Lung (tissue), 17 donors: ENCODE measurements at places on chromosomes 1 and 21.

DNA sequence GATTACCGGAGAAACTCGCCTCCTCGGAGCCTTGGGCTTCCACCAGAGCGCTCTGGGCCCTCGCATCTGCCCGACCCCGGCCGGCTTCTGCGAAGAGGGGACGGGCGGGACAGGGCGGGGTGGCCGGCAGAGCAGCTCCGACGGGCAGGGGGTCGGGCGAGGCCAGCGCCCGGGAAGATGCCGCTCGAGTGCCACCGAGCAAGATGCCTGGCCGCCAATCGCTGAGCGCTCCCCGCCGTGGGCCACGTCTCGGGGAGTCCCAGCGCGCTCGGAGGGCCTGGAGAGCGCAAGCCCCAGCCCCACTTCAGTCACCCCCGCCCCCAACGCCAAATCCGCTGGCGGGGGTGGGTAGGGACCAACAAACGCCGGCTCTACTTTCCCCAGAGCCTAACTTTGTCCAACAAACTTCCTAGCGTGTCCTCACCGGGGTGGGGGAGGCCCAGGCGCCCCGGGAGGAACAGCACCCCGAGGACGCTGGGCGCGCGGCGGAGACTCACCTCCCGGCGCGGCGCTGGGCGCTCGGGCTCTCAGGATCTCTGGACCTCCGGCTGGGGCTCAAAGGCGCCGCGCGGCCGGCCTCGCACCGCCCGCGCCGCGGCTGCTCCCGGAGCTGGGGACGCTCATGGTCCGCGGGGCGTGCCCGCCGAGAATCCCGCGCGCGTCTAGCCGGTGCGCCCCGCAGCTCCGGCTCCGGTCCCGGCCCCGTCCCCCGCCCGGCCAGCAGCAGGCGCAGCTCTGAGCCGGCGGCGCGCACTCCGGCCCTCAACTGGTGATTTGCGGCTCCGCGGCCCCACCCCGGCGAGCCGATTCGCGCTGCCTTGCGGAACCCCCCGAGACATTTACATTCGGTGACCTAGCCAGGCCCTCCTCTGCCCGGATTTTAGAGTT, at the start of gene BCAR3:
BCAR3 (minus strand) TSS at position 737 of the 888 bp plus-strand sequence. CDS start 6,907 bp downstream, outside the sequence.
- DNase-seq: peak; percentile 70

GRCh38 chr1:109730666-109731065, 10.2 kb downstream of the GSTM3 start:
- DNase-seq: no peak

GRCh38 chr1:25064465-25065240, 134.6 kb upstream of the RUNX3 start:
- no peak for DNase-seq

DNA sequence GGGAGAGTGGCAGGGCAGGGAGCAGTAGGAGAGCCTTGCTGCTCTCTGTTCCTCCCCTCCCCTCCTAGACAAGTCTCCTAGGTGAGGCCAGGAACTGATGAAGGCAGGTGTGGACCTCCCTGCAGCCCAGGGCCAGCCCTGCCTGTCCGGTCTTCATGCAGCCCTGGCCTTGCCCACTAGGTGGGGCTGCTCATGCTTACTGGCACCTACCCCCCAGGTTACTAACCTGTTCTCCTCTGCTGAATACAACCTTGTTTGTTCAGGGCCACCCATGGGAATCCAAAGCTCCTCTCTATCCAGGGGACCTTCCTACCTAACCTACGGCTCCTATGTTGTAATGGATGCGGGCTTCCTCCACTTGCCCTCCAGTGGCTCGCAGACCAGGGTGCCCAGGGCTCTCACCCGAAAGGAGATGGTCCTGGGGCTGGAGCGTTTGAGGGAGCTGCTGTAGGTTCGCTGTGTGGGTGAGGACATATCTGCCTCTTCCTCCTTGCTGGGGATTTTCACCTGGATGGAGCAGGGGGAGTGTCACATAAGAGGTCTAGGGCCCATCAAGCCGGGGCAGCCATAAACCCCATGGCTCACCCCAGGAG, 7.9 kb upstream of the TNNT2 start:
- DNase-seq: no peak

DNA sequence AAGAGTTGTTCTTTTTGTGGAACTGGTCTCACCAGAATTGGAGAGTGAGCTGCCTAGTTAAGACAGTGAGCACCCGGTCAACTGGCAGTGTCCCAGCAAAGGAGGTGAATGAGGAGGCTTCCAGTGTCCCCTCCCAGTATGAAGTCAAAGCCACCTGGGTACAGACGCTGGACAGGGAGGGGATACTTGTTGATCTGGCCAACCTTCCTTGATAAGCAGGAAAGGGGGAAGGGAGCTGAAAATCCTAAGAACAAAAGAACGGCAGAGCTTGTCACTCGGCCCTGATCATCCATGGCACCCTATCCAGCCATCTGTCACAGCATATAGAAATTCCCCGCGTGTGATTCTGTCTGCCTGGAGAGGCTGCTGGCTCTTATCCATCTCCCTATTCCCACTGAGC, 91.5 kb downstream of the SSBP3 start:
- no peak for DNase-seq

GRCh38 chr1:1371746-1372711, 3.0 kb downstream of the AURKAIP1 start:
- peak; percentile 47 for DNase-seq

DNA sequence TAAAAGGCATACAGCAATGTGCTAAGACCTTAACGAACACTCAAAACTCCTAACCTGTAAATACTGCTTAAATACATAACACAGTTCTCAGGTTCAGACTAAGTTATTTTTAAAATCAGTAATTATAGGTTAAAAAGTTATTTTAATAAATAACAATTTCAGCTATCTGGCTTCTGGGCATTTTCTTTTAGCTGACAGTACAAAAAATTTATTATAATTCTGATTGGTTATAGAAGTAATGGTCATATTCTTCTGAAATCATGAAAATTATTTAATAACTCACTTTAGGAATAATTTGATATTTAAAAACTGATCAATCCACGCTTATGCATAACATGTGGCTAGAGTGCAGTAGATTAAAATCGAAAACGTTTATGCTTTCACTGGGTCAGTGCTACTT, 10.7 kb downstream of the RGS18 start:
- no peak for DNase-seq
